NCI-H1436 (cell line): ENCODE measurements at places on chromosomes 4 and X.

DNA sequence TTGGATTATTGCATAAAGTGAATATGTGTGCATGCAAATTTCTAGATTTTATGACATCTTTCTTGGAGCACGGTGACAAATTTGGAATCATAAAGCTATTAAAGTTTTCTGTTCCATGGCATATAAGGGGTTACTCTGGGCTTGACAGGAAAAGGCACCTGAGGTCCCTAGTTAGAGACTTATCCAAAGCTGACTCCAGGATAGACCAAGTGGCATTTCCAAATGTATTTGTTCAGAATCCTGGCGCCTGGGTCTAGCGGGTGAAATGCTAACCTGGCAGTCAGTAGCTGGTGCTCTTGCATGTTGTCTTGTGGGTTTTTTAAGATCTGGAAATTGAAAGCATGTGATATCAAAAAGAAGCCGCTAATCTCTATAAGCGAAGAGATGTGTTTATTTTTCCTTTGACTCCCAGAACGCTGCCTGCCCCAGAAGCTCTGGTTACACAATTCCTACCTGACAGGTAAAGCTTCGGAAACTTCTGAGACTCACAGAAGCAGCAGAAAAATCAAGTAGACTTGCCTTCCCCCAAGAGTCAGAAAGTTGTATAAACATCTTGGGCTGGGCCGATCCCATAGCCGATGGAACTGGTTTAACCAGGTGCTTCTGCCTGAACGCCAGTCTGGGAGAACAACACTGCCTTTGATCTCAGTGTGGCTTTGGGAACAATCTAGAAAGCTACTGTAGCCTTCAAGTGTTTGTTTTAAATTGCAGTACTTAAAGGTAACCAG, 12.9 kb upstream of the ZCCHC4 start:
- DNase-seq: no peak

GRCh38 chrX:53695946-53696549, 9.5 kb upstream of the HUWE1 start:
- peak; percentile 60 for DNase-seq

- no peak for DNase-seq
Observed at GRCh38 chr4:95830651-95831050, 9.2 kb upstream of the PDHA2 start.

DNA sequence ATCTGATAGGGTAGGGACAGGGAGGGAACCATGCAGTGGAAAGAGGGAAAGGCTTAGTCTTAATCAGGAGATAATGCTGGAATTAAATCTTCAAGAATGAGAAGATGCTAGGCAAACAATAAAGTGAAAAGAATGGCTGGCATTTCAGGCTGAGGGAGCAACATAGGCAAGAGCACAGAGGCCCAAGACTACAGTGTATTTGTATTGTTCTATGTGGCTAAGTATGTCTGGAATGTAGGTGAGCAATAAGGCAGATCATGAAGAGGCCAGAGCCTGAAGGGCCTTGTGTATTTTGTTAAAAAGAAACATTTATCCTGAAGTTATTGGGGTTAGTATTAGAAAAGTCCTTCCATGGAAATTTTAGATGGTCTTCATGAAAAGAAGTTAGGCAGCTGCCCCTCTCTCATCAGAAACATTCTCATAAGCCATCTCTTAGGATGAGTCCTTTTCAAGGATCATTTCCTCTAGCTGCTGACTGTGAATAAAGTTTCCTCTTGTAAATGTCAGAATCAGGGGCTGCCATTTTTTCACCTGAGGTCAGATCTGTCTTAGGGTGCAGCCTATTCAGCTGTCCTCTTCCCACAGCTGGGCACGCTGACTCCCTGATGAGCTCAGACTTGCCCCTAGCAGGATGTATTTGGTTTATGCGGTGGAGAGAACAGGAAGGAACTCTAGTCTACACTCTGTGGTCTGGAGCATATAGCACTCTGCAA, 46.3 kb downstream of the ATP10D start:
- no peak for DNase-seq

DNA sequence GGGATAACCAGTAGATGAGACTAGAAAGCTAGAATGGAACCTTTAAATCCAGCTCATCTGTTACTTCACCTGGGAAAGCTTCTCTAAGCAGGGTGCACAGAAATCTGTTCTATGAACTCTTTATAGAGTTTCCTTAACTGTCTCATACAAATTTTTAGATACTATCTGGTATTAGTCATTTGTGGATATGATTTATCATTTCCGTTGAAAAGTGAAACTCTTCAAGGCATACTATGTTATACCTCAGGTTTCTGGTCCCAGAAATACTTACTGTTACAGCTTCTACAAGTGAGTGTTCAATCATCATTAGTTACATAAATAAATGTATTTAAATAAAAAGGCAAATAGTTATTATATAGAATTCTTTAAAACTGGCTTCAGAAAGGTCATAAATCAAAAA, 298.3 kb upstream of the AGA start:
- DNase-seq: no peak

GRCh38 chr4:13860126-13860525, 232.6 kb upstream of the BOD1L1 start:
- no peak for DNase-seq

DNA sequence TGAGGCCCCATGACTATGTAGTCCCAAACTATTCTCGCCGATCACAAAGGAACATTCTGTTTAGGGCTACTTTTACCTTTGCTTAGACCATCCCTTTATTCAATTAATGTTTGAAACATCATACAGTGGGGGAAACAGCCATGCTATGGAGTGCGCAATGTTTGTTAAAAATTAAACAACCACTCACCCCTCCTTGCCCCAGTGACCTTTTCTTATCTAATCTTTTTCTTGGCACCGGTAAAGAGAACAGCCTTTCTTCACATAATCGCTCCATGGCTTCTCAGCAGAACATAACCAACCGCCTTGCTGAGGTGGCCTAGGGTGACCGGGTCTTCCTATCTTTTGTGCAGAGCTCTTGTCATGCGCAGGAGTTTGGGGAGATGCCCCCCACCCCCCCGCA, 152.6 kb downstream of the VCX3A start:
- no peak for DNase-seq

DNA sequence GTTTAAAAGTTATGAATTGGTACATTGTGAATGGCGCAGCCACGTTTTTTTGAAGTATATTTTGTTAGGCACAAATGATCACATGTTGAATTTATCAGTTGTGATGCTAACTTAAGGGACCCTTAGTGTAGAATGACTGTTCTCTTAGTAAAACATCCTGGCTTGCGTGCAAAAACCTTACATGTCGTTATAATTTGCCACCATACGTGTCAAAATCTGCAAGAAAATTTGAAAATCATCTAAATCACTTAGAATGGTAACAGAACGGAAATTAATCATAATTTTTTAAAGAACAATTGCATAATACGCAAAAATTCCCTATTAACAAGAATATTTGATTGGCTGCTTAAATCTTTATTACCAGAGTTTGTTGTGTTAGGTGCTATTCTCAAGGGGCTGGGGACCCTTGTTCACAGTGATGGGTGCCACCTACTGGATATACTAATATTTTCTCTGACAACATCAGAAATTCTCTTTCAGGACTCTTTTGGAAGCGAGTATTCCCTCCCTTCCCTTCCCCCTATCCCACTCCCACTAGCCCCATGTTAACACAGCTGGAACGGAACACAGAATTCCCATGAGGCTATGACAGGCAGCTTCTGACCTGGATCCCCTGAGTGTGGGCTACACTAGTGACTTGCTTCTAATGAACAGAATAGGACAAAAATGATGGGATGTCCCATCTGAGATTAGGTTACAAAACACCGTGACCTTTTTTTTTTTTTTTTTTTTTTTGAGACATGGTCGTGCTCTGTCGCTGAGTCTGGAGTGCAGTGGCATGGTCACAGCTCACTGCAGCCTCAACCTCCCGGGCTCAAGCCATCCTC, 71.8 kb downstream of the SUPT20HL2 start:
- DNase-seq: peak; percentile 32

DNA sequence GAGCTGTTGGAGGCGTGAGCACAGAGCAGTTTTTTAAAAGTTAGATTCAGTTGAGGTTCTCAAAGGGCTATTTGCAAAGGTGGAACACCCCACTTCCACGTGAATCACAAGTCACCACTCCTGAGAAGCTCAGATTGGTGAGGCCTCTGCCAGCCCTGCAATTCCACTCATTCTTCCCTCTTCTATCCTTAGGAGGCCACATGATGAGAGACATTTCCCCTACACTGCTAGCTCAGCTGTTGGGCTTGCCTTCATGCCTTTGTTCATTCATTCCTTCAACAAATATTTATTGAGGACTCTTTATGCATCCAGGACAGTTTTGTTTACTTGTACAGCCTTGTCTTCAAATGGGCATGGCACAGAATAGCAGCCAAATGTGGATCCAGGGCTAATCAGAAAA, 3.7 kb downstream of the SRPX2 start:
- no peak for DNase-seq

DNA sequence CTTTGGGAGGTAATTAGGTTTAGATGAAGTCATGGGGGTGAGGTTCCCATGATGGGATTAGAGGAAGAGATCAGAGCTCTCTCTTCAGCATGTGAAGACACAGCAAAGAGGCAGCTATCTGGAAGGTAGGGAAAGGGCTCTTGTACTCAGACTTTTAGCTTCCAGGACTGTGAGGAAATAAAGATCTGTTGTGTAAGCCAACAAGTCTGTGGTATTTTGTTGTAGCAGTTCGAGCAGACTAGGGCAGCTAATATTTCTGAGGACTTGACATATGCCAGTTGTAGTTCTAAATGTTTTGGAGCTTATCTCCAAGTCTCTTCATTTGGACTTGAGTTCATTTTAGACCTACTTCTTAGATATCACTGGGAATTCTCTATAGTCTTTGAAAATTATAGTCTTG, 137.3 kb upstream of the PDE5A start:
- DNase-seq: no peak

- DNase-seq: no peak
Observed at GRCh38 chr4:44319129-44319528, 129.5 kb downstream of the KCTD8 start.

DNA sequence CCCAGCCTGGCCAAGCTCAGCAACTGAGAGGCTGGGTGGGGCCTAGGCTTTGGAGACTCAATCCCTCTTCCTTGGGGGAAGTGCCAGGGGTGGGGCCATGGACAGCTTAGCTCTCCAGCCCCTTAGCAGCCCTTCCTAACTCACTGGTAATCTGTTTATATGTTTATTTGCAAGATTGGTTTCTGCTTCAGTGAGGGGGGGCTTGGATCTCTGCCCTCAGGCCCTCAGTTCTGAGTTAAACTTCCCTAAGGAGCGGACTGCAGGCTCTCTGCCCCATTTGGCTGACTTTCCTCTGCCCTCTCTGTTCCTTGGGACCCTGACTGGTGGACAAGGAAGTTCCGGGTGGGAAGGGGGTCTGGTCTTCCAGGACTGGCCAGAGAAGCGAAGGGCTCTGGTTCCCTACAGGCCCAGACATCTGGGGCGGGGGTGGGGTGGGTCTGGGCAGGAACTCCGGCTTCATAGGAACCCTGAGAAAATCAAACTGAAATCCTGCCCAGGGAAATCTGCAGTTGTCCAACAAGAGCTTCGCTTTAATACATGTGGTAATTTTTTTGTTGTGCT, 51.4 kb downstream of the NALF2 start:
- no peak for DNase-seq

DNA sequence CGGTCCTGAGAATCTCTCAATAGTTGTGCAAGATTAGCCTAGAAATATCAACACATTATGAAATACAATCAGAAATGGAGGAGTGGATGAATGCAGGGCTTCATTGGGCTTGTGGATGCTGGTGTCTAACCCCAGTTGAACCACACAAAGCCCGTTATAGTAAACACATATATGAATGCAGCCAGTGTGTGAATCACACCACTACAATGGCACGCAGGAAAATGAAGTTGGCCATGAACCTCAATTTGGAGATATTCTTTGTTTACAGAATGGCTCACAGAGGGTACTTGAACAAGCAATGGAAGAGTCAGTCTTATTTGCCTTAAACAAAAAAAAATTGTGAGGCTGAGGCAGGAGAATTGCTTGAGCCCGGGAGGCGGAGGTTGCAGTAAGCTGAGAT, 57.8 kb downstream of the SOD3 start:
- DNase-seq: no peak

DNA sequence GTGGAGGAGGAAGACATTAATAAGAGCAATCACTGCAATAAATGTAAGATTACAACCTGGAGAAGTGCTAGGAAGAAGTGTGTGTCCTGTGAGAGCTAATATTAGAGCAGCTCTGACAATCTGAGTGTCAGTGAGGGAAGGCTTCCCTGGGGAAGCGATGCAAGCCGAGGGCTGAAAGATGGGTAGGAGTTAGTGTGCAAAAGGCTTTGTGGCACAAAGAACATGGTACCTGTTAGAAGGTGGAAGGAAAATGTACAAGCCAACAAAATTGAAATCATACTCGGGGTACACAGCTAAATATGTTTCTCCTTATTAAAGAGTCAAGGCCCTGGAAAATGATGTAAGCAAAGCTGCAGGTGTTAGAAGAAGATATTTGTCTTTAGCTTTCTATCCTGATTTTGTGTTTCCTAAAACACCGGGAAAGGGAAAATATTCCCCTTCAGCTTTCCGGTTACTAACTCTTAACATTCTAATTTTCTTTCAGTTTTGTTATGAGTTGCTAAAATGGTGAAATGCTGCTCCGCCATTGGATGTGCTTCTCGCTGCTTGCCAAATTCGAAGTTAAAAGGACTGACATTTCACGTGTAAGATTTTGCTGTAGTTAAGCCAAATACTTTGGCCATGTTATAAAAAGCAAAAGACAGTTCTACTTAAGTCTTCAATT, 808 bp downstream of the THAP6 start:
- DNase-seq: no peak

DNA sequence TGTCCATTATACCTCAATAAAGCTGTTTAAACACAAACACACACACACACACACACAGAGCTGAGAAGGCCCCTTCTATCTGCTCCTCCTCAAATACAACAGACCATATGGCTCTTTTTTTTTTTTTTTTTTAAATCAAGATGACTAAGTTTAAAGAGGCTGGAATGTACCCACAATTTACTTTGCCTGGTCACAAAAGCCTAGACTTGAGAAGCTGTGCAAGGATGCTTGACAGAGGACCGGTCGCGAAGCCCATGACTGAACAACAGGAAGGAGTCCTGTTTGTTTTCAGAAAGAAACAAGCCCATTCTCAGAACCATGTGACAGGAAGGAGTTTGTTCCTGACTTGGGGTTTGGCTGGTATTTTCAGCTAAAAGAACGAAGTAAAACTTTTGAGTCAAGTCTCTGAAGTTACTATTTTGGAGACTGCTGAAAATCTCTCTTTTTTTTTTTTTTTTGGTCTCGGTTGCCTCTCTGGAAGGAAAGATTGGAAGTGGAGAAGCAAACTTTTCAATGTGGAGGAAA, 650.9 kb upstream of the TENM3 start:
- no peak for DNase-seq

DNA sequence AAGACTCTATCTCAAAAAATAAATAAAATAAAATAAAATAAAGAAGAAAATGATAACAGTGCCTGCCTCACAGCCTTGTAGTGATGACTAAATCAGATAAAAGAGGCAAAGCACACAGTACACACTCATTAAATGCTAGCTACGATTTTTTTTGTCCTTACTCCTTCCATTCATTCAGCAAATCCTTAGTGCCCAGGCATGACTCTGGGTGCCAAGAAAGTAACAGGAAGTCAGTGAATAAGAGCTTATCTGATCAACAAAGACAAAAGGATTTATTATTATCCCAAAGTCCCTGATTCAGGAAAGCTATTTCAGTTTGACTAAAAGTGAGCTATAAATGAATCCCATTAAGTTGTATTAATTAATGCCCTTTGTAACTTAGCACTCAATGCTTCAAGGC, 92.7 kb downstream of the SH3KBP1 start:
- no peak for DNase-seq
